Activated naive CD4-positive, alpha-beta T cell (primary cell): ENCODE measurements at places on chromosomes 2 and 18.

- DNase-seq: no peak
These were observed 106.5 kb downstream of the SEPTIN10 start for GRCh38 chr2:109507217-109507616.

DNA sequence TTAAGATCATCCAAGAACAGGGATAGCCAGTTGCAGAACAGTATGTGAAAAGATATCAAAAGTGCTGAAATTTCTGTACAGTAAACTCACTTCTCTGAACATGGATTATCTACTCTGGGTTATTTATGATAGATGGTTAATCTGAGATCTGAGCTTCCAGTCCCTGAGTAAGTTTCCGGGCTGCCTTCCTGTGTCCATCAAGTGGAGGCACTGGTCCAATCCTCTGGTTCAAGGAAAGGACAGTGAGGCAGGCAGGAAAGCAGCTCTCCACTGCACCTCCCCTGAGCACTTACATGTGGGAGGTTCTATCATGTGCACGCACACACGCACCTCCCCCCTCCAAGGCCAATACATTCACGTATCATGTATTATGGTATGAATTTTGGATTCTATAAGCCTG lies 32.5 kb downstream of the GPR45 start:
- no peak for DNase-seq

GRCh38 chr2:241258505-241259280 lies 56.8 kb downstream of the HDLBP start:
- no peak for DNase-seq

GRCh38 chr2:200665626-200666453 lies 80.0 kb downstream of the AOX1 start:
- no peak for DNase-seq

GRCh38 chr18:22169889-22170420 lies 566 bp downstream of the GATA6 start:
- DNase-seq: no peak

GRCh38 chr2:45272549-45273265 lies 263.5 kb upstream of the SIX2 start:
- no peak for DNase-seq

DNA sequence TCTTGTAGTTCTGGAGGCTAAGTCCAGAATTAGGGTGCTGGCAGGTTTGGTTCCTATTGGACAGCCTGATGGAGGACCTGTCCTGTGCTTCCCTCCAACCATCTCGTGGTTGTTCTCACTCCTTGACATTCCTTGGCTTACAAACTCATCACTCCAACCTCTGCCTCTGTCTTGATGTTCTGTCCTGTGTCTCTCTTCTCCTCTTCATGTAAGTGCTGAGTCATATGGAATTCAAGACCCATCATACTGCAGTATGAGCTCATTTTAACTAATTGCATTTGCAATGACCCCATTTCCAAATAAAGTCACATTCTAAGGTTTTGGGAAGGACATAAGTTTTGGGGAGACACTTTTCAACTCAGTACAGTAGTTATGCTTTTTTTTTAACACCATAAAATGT lies 374.7 kb downstream of the TRIB2 start:
- no peak for DNase-seq

GRCh38 chr2:211996857-211997256 lies 541.7 kb downstream of the ERBB4 start:
- no peak for DNase-seq

- no peak for DNase-seq
These were observed 456.5 kb upstream of the ZNF804A start for GRCh38 chr2:184141866-184142265.

GRCh38 chr2:25362434-25363145 lies 20.9 kb upstream of the DNMT3A start:
- DNase-seq: peak; percentile 39

- DNase-seq: no peak
These were observed 153.4 kb upstream of the GULP1 start for GRCh38 chr2:188138313-188138712.

DNA sequence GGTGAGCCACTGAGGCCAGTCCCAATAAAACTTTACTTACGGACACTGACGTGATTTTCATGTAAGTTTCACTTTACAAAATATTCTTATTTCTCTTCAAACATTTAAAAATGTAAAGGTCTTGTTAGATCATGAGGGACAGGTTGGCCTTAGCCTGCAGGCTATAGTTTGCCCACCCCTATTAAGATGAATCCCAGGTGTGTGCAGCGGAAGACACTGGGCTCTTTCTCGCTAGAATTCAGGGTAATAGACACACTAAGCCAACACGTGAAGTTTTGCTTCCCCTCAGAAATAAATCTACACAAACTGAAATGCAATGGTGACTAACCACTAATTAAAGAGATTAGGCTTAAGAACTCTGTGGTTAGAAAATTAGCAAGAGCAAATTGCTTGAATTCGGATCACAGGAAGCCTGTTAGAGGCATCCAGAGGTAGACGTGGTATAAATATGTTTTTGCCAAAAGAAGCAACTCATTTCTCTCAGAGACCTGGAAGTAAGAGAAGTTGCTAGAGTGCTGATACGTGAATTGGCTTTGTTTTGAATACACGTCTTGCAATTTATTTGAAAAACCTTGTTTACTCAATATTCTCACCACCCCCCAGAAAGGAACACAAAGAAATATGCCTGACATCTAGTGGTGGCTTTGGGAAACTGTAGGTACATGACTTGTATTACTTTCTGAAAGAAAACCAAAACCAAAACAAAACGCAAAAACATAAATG lies 151.6 kb downstream of the DTNB start:
- DNase-seq: no peak

GRCh38 chr2:60479226-60480088 lies 74.0 kb downstream of the BCL11A start:
- no peak for DNase-seq

DNA sequence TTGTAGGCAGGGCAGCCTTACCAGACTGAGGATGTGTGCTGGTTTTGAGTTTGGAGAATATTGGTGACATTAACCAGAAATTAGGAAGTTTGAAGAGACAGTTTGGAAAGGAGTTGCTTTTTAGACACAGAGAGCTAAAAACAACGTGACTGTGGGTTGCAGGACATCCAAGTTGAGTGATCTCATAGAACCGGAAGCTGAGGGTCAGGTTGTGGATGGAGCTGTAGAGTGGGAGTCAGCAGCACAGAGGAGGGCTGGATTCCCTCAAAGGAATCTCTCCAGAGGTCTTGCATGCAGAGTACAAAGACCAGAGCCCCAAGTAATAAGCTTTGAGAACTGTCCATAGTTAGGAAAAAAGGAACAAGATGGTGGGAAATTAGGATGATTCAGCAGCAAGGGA lies 9.3 kb downstream of the MAPRE3 start:
- DNase-seq: no peak
